ENCODE measurements at places on chromosomes 7 and 10. TPM values are rescaled to one million over a fixed set of nuclear protein-coding genes. Genes with fewer than 3 reads are reported as not detected.

Gene FRAT1
- total RNA-seq: 1.2 TPM

- DNase-seq: no peak
Observed at GRCh38 chr7:136063326-136063666, 86.1 kb upstream of the MTPN start.

- no peak for DNase-seq
Observed at GRCh38 chr7:22372863-22373262, 15.9 kb upstream of the RAPGEF5 start.

- no peak for DNase-seq
Observed at GRCh38 chr7:51015581-51015980, 232.9 kb upstream of the GRB10 start.

Gene DPYSL4
- total RNA-seq: 1.7 TPM

Gene OR6B1
- not detected for total RNA-seq

Gene MMP21
- total RNA-seq: 0.69 TPM

DNA sequence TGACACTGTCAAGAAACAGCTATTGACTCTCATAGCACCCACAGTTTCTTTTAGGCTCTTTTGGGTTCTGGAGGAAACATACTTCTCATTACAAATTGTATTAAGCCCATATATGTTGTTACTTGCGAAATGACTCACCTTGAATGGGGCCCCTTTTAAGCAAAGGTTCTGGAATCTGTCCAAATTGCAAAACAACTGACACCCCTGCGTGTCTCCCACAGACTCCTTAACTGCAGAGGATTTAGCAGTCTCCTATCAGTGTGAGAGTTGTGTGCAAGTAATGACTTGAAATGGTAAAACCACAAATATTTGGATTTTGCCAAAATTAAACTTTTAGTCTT, 192.3 kb downstream of the DNAJC1 start:
- DNase-seq: no peak

GRCh38 chr7:66082886-66083415, 7.3 kb downstream of the ASL start:
- DNase-seq: no peak

GRCh38 chr10:64261092-64261491, 739.9 kb downstream of the REEP3 start:
- no peak for DNase-seq

- no peak for DNase-seq
Observed at GRCh38 chr10:9848278-9848677, 1169.4 kb upstream of the CELF2 start.

DNA sequence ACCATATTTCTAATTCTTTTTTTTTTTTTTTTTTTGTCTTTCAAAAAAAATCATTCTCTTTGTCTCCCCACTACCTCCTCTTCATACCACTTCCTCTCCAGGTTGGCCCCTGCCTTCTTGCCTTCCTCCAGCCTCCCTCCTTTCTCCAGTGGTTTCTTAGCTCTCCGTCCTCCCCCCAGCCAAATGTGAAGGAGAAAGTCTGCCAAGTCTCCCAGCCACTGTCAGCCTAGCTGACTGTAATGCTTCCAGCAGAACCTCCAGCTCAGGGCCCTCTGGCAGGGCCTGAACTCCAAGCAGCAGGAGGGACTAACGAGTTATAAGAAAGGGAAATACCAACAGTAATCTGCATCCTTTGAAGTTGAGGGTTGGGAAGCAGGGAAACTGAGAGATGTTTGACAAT, 35.5 kb upstream of the BICC1 start:
- DNase-seq: no peak

- DNase-seq: no peak
Observed at GRCh38 chr7:147636553-147636952, 954.0 kb upstream of the C7orf33 start.

Gene MALSU1
- total RNA-seq: 42.8 TPM

DNA sequence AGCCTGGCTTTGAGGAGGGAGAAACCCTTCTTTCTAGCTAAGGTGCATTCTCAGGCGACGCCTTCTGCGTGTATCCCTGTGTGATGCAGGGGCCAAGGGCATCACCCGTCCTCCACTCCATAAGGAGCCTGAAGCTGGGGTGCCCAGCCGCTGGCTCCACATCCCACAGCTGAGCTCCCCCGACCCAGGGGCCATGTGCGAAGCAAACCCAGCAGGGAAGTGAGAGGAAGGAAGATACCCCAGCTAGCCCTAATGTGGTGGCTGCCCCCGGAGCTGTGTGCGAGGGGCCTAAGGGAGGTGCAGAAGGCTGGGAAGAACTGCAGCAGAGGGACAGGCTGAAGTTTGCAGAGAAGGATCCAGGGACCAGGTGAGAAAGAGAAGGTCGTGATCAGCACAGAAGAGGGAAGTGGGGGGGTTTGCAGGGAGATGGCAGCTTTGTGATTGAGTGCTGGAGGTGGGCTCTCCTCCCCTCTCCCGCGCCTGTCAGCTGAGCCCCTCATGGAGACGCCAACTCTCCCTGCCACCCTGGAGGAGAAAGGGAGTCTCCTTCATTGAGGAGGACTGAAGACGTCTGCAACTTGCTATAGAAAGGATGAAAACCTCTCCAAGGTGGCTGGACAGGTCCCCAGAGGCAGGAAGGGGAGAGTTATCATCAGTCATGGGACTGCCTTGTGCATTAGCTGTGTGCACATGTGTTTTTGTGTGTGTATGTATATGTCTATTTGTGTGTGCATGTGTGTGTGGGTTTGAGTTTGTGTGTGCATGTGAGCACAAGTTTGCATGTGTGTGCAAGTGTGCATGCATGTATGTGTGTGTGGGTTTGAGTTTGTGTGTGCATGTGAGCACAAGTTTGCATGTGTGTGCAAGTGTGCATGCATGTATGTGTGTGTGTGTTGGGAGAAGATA, 3.5 kb upstream of the CALML5 start:
- no peak for DNase-seq

Gene ARHGAP19
- 21.3 TPM for total RNA-seq

DNA sequence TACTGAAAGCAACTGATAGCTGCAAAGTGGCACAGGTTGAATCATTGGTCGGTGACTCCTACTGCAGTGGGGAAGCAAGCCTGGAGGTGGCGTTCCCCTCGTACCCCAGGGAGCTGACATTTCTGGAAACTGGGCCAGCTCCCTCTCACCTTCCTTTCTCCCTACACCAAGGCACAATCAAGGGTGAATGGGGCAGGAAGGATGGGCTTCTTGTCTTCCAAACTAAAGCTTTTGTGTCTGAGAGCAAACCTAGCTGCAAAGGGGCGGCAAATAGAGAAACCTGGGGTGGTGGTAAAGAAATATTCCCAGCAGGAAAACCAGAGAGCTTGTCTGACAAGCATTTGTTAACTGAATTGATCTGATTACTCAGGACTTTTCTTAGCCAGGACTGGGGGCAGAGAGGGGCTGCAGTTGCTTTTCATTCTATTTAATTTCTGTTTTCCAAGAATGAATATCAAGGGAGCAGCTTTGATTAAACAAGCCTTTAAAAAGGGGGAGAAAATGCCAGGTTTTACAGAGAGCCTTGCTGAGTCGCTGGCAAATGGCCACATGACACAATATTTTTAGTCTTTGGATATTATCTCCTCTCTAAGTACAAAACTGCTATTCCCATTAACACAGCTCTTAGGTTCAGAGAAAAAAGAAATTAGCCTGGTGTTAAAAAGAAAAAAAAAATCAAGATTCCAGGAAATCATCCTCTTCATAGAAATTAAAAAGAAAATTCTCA, 27.8 kb downstream of the CDHR3 start:
- peak; percentile 20 for DNase-seq

Gene NUTM2A
- total RNA-seq: 0.69 TPM

DNA sequence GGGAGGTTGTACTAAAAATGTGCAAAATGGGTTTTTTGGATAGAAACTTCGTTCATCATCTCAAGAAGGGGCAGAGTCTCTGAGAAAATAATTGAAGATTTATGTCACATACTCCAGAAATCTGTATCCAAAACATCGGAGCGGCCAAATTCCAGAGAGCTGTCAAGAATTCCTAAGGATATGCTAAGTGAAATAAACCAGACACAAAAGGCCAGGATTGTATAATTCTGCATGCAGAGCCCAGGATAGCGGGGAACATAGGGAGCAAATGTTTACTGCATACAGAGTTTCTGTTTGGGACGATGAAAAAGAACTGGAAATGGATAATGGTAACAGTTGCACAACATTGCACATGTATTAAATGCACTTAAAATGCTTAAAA, 224.2 kb upstream of the AUTS2 start:
- peak; percentile 29 for DNase-seq

GRCh38 chr7:130500463-130500862, 8.6 kb downstream of the MEST start:
- no peak for DNase-seq

Gene RADIL
- 4.9 TPM for total RNA-seq

GRCh38 chr7:146655928-146656797, 539.6 kb downstream of the CNTNAP2 start:
- DNase-seq: no peak

DNA sequence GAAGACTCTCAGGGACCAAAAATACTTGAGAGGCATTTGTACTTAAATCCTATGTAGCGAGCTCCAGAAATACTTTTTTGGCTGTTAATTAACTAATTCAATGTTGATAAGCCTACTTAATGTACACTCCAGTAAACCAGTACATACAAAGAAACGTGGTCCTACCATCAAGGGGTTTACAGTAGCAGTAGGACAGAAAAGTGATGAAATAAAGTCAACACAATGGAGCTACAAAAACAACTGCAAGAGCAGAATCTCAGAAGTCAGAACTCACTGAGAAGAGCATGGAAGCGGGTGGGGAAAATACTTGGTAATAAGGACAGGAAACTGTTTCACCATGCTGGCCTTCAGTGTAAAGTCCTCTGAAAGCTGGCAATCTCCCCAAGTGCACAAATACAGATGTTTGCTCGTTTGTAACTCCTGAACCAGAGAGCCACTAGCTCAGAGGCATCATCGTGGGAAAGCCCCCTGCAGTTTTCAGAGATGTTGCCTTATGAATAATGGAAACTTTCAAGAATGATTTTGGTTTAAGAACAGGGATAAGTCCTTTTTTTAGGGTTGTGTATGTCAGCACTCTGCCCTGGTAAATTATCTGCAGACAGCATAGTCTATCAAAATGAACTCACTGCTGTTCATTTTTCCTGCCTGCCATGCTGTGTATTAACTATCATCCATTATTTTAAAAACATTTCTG, 233.2 kb downstream of the SORCS1 start:
- DNase-seq: no peak

- DNase-seq: no peak
Observed at GRCh38 chr10:70927189-70927943, 39.0 kb upstream of the PCBD1 start.

GRCh38 chr7:122790132-122790531, 87.4 kb upstream of the RNF148 start:
- DNase-seq: no peak
